Left lung (tissue), 14 donors: ENCODE measurements at places on chromosomes 16 and 17. TPM values are rescaled to one million over a fixed set of nuclear protein-coding genes. Genes with fewer than 3 reads are reported as not detected.

CBFA2T3 gene
- 4.6 TPM for polyA plus RNA-seq

GRN gene
- 220 TPM for polyA plus RNA-seq

SNX20 gene
- 1.8 TPM for polyA plus RNA-seq

HS3ST3A1 gene
- polyA plus RNA-seq = 4.4 TPM

EVPLL gene
- polyA plus RNA-seq = 0.86 TPM

ADORA2B gene
- 4.3 TPM for polyA plus RNA-seq

SLC6A4 gene
- polyA plus RNA-seq = 0.38 TPM

GINS2 gene
- 13.7 TPM for polyA plus RNA-seq

TMEM231 gene
- 25.8 TPM for polyA plus RNA-seq

SLC6A2 gene
- not detected for polyA plus RNA-seq

PLD6 gene
- polyA plus RNA-seq = 4.6 TPM

HOXB2 gene
- polyA plus RNA-seq = 26.6 TPM

BRD7 gene
- polyA plus RNA-seq = 102 TPM

ZG16 gene
- 0.07 TPM for polyA plus RNA-seq

ADAD2 gene
- polyA plus RNA-seq = 0.89 TPM

SMG6 gene
- polyA plus RNA-seq = 39.1 TPM

ADGRG1 gene
- polyA plus RNA-seq = 19.1 TPM
